ENCODE measurements at places on chromosomes 3 and 15.
A peak's percentile ranks its signal among the peaks of the same experiment; 100 is the strongest.

GRCh38 chr3:127634653-127635052 is 5.7 kb downstream of the PODXL2 start:
- no peak for DNase-seq

DNA sequence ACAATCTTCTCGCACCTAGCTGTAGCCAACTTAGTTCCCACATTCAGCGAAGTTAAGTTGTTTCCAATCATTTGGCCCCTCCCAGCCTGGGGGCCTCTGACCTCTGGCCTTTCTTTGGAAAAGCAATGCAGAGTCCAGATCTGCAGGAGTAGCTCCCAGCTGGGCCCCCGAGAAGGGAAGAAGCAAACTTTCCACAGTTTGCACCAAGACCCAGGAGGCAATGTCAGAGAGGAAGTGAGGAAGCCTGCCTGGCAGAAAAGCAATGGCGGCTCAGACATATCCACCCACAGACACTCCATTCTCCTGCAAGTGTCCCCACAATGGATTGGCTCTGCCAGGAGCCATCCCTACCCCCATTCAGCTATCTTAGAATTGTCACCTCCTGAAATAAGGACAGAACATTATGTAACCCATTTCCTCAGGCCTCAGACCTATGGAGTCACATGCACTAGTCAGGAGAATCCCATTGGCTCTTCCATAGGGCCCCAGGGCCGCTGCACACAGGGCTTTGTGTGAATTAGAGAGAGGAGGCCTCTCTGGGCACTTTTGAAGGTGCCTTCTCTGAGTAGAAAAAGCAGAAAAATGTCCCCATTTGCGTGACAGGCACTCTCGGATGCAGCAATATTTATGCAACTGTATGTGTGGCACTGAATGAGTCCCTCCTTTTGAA is 3.0 kb upstream of the BUB1B start:
- no peak for DNase-seq

GRCh38 chr3:112321867-112322652 is 10.9 kb upstream of the CD200 start:
- no peak for DNase-seq

- DNase-seq, result no peak
Measured at GRCh38 chr3:25952133-25952532, 162.2 kb downstream of the OXSM start.

GRCh38 chr3:58158442-58159153 is 52.2 kb downstream of the DNASE1L3 start:
- no peak for DNase-seq

DNA sequence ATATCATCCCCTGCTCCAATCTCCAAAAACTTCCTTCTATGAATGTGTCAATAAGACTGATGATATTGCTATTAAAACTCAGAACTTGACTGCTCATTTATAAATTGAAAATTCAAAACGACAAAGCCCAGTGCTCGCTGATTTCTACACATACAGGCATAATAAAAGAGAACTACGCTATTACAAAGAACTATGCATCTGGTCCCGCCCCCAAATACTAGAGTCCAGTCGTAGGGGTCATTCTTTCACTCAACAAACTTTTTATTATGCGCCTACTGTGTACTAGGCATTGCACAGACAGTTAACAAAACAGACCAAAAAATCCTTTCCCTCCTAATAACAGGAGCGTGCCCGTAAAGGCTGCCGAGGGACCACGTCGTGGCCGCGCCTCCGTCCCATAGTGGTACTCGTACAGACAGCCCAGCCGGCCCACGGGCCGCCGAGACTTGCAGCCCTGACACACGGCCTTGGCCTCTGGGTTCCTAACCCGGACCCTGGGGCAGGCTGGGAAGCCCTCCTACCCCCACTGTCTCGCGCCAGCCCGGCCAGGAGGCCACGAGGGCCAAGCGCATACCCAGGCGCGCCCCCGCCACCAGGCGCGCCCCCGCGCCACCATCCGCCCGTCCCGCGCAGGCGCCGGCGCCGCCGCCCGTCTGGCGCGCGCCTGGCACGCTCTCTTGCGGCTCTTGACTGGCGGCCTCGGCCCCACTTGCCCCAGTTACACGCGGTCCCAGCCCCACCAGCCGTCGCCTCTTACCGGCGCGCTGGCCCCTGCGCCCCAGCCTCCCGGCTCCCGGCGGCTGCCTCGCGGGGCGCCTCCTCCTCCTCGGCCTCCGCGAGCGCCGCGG is 757 bp downstream of the AVEN start:
- DNase-seq, result peak; percentile 92

DNA sequence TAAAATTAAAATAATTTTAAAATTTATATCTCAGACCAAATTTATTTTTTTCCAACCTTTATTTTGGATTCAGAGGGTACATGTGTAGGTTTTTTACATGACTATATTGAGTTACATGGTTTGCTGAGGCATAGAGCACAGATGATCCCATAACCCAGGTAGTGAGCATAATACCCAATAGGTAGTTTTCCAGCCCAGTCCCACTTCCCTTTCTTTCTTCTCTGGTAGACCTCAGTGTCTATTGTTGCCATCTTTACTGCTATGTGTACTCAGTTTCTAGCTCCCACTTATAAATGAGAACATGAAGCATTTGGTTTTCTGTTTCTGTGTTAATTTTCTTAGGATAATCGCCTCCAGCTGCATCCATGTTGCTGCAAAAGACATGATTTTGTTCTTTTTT is 338.1 kb downstream of the EFHB start:
- DNase-seq, result no peak

DNA sequence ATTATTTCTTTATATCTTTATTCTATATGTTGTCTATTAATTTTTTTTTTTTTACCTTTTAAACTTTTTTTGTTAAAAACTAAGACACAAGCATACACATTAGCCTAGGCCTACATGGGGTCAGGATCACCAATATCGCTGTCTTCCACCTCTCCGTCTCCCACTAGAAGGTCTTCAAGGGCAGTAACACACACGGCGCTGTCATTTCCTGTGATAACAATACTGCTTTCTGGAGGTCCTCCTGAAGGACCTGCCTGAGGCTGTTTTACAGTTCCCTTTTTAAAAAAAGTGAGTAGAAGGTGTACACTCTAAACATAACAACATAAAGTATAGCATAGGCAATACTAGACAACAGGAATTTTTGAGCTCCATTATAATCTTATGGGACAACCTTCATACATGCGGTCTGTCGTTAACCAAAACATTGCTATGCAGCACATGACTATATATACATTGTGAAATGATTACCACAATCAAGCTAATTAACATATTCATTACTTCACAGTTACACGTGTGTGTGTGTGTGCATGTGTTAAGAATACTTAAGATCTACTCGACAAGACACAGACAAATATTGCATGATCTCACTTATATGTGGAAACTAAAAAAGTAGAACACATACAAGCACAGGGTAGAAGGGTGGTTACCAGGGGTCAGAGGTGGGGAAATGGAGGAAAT is 20.8 kb downstream of the RAB6B start:
- no peak for DNase-seq

- DNase-seq, result peak; percentile 67
Measured at GRCh38 chr3:113264283-113265131, 53.1 kb downstream of the BOC start.

- DNase-seq, result no peak
Measured at GRCh38 chr3:14379843-14380242, 22.6 kb upstream of the SLC6A6 start.

DNA sequence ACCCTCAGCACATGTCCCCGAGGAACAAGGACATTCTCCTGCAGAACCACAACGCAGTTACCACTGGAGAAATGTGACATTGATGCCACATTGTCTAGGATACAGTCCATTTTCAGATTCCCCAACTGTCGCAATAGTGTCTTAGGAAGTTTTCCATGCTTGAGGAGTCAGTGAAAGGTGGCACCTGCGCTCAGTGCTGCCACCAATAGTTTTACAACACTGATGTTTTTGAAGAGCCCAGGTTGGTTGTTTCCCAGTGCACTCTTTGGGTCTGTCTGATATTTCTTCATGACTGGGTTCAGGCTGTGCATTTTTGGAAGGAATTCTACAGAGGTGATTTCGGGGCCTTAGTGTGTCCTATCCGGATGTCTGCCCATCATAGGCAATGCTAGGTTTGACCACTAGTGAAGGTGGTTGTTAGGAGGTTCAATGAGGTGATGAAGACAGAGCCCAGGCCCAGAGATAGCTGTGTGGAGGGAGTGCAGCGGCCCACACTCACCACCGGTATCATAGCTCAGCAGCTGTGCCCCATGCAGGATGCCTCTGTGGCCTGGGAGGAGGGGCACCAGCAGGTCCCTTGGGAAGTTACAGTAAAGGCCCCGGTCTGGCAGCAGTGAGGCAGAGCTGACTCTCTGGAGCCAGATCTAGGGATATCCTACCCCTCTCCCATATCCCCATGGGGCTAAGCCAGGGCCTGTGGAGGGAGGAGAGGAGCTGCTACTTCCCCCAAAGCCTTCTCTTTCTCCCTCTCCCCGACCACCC is 96.6 kb downstream of the DNAJB8 start:
- DNase-seq, result no peak

GRCh38 chr3:57961828-57962447 is 46.3 kb upstream of the FLNB start:
- DNase-seq, result no peak

DNA sequence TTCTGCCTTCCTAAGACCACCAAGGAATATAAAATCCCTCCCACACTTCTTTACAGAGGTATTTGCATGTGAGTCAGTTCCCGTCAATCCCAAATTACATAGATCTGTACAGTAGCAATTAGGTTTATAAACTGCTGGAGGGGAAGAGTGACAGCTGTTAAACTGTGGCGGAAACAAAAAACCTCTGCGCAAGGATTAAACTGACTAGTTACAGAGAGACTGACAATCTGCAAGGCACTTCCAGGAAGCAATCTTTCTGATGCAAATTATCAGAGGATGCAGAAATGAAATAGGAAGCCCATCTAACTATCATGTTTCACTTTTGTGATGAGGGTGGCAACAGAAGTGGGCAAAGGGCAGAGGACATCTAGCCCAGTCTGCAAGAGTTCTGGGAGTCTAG is 150.4 kb downstream of the RTP4 start:
- DNase-seq, result no peak

DNA sequence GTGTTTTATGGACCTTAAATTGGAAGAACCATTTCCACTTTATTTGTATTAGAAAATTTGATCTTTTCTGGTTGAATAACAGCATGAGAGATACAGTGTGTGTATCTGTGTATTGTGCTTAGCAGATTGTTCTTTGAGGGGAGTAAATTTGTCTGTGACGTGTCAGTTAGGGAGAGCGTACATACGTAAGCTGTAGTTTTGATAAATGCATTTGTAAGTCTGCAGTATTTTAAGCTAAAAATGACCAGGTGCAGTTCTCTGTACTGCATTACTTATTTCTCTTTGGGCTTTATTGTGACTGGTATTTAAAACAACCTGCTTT is 264.8 kb downstream of the ROBO2 start:
- no peak for DNase-seq
